Inflammatory macrophage treated with lipopolysaccharide for 4 hours (primary cell): ENCODE measurements at places on chromosomes 11 and 22.

DNA sequence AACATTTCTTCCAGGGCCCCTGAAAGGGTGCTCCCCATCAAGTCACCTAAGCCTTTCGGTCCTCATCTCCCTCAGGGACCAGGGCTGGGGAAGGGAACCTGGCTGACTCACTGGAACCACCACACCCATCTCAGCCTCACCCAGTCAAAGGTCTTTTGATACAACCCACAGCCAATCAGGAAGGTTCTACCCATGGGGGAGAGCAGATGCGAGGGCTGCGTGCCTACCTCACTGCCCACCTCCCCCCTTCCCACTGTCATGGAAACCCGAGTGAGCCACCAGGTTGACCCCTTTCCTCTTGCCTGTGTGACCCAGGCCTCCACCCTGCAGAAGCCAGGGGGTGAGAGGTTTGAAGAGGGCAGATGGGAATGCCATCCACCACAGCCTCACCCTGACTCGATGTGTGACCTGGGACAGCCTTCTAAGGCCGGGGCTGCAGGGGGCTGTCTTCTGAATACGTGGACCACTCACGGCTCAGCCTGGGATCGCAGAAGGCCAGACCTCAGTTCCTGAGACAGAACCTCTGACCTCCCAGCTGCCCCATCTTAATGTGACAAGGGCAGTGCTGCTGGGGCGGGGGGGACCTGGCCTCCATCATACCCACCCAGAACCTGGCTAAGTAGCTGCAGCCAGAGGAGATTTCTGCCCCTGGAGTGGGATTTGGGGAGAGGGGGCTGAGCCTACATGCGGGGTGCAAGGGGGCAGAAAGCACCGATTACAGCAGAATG, 2.7 kb downstream of the MDK start:
- no peak for DNase-seq

GRCh38 chr11:71302534-71302909, 50.1 kb upstream of the SHANK2 start:
- DNase-seq = no peak

DNA sequence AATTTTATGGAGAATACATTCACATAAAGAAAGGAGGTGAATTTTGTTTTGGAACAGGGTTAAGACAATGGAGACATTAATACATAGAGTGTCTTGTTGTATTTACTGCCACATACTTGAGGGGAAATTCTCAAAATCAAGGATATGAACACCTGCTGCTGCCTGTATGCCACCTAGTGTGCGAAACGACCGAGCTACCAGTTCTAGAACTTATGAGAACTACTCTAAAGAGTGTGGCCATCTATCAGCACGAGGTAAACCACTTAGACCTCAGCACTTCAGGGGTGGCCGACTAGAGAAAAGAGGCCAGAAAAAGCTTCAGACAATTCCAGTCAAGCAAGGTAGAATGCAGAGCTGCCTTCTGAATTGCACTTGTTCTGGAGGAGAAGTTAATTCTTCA, 1.5 kb upstream of the AGBL2 start:
- no peak for DNase-seq

GRCh38 chr11:95549301-95549700, 240.3 kb downstream of the FAM76B start:
- DNase-seq = no peak
